Stimulated activated CD4-positive, alpha-beta T cell treated with anti-CD3 and anti-CD28 coated beads, TNF-alpha, amount 100 ng/mL, for 24 hours (primary cell): ENCODE measurements at places on chromosomes 7 and 10.

DNA sequence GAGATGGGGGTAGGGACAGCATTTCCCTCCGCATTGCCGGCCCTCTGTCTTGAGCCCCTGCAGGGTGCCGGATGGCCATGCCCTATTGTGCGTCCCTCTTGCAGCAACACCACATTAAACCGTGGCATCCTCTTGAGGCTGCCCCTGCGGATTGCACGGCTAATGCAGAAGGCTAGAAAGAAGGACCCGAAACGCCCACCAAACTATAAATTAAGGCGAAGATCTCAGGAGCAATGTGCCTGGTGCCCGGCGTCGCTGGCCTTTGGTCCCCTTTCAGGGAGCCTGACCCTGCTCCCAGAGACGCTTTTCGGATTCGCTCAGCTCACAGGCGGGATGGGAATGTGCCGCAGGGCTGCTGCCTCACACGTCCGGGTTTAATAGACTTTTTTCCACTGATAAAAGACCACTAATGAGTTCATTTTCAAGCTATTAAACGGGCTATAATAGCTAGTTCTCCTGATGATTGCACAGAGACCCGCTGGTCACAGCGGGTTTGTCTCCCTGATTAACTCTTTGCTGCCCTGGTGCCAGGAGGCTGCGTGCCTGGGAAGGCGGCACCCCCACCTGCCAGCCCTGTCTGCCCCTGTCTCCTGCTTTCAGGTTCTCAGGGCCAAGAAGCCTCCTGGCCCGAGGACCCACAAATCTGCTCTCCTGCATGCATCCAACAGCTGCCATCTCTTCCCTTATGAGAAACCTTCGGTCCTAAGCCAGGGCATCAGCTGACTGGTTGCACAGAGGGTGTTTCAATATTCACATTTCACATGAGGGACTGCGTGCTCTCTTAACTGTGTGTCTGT, 128.3 kb downstream of the ADARB2 start:
- no peak for DNase-seq

DNA sequence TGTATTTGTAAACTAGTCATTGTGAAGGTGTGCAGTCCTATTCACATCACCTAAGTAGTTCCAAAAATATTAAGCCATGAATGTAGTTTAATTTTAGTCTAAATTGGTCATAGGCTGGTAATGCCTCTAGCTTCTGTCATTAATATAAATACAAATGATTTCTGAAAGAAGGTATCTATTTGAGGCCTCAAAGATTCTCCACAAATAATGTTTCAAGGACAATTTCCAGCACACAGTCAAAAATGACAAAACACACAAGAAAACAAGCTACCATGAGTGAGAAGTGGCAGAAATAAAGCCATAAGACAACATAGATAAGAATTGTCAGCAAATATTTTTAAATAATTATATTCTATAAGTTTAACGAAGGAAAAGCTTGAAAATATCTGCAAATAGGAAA, 66.7 kb upstream of the PDK4 start:
- DNase-seq: no peak

- no peak for DNase-seq
Measured at GRCh38 chr10:53667063-53667462, 894.5 kb upstream of the MBL2 start.

DNA sequence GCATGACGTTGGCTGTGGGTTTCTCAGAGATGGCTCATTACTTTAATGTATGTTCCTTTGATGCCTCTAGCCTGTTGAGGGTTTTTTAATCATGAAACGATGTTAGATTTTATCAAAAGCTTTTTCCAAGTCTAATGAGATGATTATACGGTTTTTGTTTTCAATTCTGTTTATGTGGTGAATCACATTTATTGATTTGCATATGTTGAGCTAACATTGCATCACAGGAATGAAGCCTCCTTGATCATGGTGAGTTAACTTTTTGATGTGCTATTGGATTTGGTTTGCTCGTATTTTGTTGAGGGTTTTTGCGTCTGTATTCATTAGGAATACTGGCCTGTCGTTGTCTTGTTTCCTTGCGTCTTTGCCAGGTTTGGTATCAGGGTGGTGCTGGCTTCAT, 52.3 kb upstream of the PTPN12 start:
- no peak for DNase-seq

DNA sequence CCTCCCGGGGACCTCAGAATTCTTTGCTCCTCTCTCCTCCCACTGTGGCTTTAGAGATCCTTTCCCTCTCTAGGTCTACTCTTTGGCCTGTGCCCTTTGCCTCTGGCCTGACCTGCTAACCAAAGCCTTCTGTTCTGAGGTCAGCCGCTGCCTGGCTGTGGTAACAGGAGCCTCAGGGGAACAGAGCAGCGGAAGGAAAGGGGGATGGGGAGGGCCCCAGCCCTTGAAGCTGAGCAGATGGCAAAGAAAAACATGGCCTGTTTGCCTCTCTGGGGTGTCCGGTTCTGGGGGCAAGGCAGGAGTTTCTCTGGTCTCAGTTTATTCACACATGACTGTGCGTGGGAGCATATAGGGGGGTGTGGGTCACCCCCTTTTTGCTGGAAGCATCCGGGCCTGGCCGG, 28.2 kb downstream of the COL26A1 start:
- DNase-seq: no peak

DNA sequence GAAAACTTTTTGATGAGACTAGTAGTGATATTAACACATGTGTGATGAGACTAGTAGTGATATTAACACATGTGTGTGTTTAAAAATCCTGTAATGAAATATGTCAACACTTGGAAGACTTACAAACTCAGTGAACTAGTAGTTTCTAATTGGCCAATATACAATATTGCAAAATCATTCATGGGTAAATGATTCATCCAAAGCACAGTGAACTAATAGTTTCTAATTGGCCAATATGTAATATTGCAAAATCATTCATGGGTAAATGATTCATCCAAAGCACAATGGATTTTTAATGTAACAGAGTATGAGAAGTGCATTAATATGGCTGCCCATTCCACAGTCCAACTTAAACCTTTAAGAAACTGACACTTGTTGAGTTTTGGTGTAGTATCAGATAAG, 77.8 kb downstream of the ATAD1 start:
- DNase-seq: no peak

GRCh38 chr10:117863771-117864170, 183.0 kb downstream of the RAB11FIP2 start:
- no peak for DNase-seq

DNA sequence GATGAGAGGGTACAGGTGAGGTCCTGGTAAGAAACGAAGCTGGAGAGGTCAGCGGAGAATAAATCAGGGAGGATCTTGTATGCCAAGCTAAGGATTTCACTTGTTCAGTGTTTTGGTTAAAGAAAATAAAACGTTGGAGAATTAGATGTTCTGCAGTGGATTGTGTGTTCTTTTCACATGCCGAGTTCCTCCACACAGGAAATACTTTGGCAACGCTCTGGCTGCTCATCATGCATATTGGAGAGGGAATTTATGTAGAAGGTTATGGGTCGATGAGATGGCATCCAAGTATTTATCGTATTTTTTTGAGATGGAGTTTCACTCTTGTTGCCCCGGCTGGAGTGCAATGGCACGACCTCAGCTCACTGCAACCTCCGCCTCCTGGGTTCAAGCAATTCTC, 11.0 kb downstream of the RPS24 start:
- DNase-seq: no peak

DNA sequence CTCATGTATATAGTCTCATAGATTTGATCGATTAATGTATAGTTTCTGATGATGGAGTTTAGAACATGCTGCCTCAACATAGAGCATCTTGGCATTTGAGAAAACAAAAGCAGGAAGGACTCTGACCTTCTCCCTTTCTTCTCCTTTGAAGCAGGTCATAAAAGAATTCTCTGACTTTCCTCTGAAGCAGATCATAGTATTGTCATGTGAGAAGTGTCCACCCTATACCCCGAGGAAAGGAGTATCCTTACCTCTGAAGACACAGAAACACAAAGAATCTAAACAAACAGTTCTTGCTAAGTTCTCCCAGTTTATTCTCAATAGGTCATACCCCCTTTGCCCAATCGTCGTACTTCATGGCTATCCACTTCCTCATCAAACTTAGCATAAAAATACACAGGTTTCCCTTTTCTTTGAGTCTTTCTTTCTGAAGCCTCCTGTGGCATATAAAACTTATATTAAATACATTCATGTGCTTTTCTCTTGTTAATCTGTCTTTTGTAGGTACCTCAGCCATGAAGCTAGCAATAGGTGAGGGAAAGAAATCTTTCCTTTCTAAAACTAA, 194.9 kb downstream of the REEP3 start:
- DNase-seq: no peak

DNA sequence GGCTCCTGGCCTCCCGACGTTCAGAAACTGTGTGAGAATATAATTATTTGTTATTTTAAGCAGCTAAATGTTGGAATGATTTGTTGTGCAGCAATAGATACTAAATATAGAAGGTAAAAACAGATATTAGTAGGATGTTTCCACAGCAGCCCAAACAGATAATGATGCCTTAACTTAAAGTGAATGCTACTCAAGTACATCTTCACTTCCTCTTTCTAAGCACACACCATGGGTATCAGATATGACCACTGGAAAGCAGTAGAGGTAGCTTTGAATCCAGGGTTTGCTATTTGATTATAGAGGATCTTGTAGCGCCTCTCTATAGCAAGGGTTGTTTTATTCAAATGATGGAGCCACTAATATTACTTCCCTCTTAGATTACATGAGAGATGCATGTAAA, 38.2 kb upstream of the BET1 start:
- no peak for DNase-seq

DNA sequence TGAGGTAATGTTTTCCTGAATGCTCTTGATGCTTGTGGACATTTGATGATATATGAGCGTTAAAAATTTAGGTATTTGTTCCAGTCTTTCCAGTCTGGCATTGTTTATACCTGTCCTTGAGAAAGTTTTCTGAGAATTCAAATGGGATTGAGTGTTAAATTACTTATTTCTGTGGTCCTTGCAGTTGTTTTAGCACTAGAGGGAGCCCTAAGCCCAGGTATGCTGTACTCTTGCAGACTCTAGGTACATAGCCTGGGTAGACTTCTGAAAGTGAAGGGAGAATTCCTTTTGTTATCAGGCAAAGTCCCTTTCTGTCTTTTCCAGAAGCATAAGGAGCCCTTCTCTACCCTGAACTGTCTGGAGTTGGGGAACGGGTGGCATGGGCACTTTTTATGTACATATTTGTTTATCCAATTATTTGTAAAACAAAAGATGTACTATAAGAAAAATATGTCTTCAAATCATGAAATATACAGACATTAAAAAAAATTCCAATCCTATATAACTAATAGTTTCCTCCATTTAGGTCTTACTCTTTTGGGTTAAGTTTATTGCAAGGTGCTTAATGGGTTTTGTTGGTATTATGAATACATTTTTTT, 262.1 kb downstream of the ATRNL1 start:
- no peak for DNase-seq

GRCh38 chr7:41992881-41993867, 243.8 kb downstream of the GLI3 start:
- no peak for DNase-seq

DNA sequence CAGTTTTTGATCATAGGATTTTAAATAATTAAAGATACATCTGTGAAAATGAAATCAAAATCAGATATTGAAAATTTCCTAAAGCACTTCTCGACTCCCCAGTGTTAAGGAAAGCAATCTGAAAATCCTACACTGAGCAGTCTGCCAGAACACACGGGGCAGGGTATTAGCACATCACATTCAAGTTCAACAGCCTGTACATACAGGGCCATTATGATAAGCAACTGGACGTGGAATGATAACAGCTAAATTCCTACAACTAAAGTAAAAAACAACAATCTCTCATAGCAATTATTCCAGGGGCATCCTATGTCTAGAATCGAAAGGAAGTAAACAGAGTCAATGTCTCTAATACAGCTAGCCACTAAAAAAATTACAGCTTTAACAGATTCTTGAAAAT, 31.7 kb downstream of the TRDMT1 start:
- DNase-seq: no peak

GRCh38 chr7:131159961-131160361, 167.7 kb upstream of the MKLN1 start:
- no peak for DNase-seq

DNA sequence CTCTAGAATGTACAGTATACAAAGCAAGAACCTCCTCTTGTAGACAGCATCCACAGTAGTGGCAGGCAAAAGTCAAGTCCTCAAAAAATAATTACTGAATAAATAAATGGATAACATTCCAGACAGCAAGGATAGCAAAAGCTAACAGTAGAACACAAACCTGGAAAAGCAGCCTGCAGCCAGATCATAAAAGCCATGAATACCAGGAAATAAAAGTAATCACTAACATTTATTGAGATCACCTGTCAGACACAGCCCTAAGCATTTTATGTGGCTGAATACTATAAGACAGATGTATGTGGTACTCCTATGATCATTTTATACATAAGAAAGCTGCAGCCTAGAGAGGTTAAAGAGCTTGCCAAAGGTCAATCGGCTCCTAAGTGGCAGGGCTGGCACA, 34.0 kb downstream of the CUL2 start:
- no peak for DNase-seq

DNA sequence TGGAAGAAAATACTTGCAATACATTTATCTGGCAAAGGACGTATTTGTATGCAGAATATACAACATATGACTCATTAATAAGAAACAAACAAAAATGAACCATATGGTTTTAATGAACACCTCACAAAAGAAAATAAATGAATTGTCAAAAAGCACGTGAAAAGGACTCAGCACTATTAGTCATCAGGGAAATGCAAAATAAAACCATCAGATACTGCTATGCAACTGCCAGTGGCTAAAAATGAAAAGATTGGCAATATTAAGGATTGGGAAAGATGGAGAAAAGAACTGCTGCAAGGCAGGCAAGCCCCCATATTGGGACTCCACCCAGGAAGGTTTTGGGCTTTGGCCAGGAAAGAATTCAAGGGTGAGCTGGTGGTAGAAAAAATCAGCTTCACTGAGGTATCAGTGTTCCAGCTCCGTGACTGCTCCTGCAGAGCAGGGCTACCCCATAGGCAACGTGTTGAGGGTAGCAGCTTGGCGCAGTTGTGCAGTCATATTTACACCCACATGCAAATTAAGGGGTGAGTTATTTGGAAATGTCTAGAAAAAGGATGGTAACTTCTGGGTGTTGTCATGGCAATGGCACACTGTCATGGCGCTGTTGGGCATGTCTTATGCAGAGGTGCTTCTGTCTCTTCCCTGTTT, 72.7 kb downstream of the CUBN start:
- DNase-seq: no peak

DNA sequence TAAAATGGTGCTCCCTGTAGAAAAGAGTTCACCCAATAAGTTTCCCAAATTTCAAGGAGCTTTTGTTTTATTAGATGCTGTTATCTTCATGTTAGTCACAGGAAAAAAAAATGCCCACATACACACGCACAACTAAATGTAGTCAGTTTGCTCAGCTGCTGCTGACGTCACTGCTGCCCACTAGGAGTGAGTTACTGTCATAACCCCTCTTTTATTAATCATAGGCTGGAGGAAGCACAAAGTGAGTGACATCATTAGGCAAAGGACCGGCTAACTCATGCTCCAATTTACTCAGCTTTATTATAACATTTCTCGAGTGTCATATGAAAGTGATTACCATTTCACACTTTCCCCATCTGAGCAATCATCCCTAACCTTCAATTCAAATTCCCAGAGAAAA, 6.7 kb upstream of the INHBA start:
- no peak for DNase-seq

- DNase-seq: no peak
Measured at GRCh38 chr7:140972876-140973829, 41.6 kb downstream of the MRPS33 start.
